ENCODE measurements at places on chromosomes 6 and 20. TPM values are rescaled to one million over a fixed set of nuclear protein-coding genes. Genes with fewer than 3 reads are reported as not detected.

GRCh38 chr6:89010825-89011224 lies 47.4 kb upstream of the RNGTT start:
- DNase-seq: no peak

- no peak for DNase-seq
These were observed 182.8 kb downstream of the TBXT start for GRCh38 chr6:165984729-165985275.

Gene ATP9A
- 53.7 TPM for total RNA-seq

Gene AP5S1
- 17.8 TPM for total RNA-seq

- no peak for DNase-seq
These were observed 55.4 kb downstream of the GRM4 start for GRCh38 chr6:34090529-34090928.

Gene TRAPPC3L
- under 0.01 TPM for total RNA-seq

DNA sequence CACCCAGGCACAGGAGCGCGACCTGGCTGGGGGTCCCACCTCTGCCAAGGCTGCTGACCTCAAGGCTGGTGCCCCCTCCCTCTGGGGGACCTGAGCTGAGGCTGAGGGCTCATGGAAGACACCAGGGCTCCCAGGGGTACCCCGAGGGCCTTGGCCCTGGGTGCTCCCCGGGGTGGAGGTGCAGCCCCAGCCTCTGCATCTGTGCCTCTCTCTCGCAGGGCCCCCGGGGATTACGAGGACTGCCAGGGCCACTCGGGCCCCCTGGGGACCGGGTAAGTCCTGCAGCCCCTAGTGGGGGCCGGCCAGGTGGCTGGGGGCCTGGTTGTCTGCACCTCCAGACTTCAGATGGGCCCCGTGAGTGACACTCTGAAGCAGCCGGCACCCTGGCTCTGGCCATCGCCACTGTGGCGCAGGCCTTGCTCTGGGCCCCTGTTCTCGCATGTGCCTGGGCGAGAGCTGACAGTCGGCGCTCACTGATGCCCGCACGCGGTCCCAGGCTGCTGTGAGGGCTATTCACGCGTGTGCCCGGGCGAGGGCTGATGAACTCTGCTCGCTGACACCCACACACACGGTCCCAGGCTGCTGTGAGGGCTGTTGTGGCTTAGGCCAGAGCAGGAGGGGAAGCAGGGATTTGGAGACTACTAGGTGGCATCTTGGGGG lies 9.3 kb downstream of the COL9A3 start:
- DNase-seq: no peak

GRCh38 chr6:159107451-159108260 lies 61.5 kb upstream of the FNDC1 start:
- no peak for DNase-seq

Gene ZBP1
- total RNA-seq: not detected
